ENCODE measurements at places on chromosomes 1 and 21.

- DNase-seq = no peak
Measured at GRCh38 chr1:63723602-63724001, 50.2 kb upstream of the ROR1 start.

GRCh38 chr1:109812691-109813393 lies 49.1 kb upstream of the EPS8L3 start:
- no peak for DNase-seq

DNA sequence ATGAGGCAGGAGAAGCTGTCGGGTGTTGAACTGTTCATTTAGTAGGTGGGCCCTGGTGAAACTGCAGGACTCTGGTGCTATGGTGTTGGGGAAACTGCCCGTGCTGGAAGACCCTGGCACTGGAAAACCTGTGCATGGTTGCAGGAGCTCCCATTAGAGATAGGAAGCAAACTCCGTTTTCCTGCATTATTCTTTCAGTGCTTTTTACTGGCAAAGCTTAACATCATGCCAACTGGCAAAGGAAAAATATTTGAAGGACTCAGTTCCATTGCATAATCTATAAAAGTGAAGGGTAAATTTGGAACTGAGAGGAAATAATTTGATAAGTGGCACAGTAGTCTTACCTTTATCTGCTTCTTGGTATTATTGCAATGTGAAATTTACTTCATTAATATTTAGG lies 31.7 kb upstream of the MPC2 start:
- DNase-seq = no peak

DNA sequence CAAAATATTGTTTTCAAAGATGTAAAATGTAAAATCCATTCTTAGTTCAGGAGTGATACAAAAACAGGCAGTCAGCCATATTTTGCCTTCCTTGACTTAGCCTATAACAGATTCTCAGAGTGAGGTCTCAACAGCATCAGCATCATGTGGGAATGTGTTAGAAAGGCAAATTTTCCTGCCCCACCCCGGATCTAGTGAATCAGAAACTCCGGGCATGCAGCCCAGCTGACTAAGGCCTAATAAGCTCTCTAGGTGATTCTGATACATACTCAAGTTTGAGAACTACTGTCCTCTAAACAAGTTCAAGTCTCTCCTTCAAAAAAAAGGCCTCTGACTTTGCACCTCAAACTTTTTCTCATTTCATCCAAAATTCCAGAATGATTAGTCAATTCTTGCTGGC lies 46.9 kb upstream of the PRRC2C start:
- no peak for DNase-seq

- no peak for DNase-seq
Measured at GRCh38 chr1:194024659-194025058, 838.2 kb upstream of the B3GALT2 start.

- no peak for DNase-seq
Measured at GRCh38 chr1:34762474-34763141, 3.1 kb downstream of the GJB4 start.

DNA sequence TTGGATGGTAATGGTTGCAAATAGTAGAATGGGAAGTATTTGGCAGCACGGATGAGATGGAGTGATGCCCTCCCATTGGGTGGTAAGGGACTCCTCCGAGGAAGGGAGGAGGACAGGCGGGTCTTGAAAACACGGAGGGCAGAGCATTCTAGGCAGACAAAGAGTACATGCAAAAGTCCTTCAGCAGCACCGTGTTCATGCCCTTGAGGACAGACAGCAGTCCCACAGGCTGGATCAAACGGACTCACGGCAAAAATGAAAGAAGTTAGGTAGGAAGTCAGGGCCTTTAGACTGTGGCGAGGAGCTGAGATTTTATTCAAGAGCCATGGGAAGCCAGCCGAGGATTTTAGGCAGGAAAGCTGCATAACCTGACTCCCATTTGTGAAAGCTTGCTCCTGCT lies 253.9 kb downstream of the RHOU start:
- DNase-seq = no peak

DNA sequence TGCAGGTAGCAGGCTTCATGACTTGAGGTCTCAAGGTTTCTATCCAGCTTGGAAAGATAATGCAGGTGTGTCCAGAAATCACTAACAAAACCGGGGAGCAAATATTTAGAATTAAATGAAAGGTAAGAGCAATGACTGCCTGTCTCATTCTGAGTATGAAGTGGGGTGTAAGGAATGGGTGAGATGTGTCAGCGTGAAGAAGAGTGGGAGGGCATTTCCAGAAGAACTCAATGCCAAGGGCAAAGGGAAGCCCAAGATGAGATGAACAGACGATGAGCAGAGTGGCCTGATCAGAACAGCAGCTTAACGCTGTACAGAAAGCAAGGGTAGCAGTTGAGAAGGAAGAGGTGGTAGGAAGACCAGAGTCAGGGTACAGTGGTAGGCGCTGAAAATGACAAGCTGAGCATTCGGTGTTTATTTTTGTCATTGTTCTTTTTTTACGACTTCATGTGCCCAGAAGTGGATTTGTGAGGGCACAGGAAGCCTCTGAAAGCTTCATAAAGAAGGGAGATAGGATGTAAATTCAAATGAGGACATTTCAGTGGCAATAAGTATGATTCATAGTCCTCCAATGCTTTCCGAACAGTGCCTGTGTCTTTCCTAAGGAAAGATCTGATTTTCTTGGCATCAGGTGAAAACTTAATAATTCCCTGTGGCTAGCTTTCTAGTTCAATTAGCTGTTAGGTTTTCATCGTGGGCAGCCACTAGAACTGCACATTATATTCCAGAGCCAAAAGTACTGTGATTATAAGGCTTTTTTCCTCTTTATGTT lies 190.5 kb downstream of the APP start:
- DNase-seq = no peak

Data from HAP-1 (cell line).